Stimulated activated memory B cell treated with anti-CD40 and anti-IgM and Interleukin-4, amounts not matched to agents 10 μg/mL and 1 μg/mL and 100 μg/mL, for 72 hours (primary cell): ENCODE measurements at places on chromosomes 3 and 15.

DNA sequence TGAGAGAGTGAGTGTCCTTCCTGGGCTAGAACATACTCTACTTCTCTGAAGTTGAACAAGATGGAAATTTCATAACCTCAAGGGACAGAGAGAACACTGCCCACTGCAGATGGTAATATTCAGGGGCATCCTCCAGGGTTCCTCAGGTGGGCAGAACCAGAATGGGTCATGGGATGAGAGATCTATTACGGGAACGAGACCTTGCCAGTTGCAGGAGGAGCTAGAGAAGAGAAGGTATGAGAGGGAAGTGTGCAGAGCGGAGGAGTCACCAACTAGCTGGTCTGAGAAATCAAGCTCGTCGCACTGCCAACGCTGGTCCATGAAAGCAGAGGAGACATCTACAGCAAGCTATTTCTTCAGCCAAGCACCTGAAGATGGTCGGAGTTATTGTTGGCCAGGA, 184.7 kb downstream of the TJP1 start:
- no peak for ATAC-seq

DNA sequence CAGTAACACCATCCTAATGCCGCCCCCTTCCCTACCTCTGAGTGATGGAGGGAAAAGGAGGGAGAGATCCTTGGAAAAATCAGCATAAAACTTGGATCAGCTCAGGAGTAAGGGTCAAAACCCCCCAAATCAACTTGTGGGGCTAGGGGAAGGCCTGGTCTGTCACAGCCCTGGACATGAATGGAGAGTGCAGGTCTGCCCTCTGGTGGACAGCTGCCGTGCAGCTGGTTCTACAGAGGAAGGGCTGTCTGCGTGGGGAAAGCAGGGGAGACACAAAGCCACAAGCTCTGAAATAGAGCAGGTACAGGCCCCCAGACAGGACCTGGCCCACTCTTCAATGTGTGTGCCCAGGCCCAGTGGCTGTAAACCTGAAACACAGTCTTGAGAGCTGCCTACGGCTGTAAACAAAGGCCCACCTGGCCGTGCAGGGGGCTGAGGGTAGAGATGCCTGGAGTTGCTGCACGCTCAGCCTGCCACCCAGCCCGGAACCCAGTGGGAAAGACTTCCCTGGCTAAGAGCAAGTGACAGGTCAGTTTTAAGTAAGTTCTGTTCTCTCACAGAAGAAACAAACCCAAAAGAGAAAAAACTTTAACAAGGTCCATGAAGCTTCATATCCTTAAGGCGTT, 16.4 kb downstream of the CLK3 start:
- ATAC-seq: no peak

- ATAC-seq: peak; percentile 31
These were observed 637.9 kb downstream of the PLOD2 start for GRCh38 chr3:145522893-145523651.

GRCh38 chr3:148970271-148970670, 21.1 kb upstream of the GYG1 start:
- ATAC-seq: no peak

DNA sequence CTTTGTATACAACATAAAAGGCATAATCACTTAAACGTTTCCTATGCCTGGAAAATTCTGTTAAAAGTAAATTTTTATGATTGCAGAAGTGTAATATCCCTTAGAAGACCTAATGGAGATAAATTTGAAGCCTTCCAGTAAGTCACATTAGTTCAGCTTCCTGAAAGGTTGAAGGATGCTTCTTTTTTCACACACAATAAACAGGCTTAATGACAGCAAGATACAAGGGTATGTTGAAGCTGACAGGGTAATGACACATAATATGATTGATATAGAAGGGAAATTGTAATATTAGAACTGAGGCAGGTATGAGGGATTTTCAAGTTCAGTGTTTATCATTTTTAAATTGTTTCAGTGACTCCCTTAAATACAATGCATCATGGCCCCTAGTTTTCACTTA, 161.8 kb upstream of the NAALADL2 start:
- no peak for ATAC-seq

GRCh38 chr3:26963361-26963743, 340.8 kb downstream of the LRRC3B start:
- ATAC-seq: no peak

GRCh38 chr3:25843332-25843731, 53.4 kb downstream of the OXSM start:
- ATAC-seq: no peak

DNA sequence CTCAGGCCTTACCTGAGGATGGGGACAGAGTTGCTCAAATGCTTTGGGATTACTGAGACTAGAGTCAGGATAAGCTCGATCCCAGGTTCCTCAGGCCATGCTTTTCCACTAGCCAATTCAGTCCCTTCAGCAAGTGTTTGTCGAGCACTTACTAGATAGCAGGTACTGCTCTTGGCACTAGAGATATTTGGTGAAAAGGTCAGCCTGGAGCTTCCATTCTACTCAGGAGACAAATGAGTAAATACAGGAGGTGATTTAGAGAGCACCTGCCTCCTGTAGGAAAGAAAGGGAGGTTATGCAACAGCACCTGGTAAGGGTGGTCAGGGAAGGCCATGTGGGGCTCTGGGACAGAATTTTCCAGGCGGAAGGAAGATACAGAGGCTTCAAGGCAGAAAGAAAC, 99.9 kb downstream of the CACNA1D start:
- ATAC-seq: no peak

DNA sequence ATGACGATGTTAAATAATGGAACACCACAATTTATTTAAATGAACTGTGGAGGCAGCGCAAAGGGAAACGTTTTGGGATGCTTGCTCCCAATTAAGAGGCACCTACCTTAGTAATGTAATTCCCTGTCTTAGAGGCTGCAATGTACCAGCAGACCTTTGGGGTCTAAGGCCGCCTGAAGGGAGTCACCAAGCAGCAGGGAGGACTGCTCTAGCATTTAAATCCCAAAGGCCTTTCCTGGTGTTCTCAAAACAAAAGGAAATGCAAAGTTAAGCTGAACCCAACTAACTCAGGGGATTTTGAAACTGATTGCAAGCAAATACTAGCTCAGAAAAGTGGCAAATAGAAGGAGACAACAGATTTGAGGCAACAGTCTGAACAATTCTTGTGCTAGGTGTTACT, 510.8 kb downstream of the GABRG3 start:
- ATAC-seq: no peak

DNA sequence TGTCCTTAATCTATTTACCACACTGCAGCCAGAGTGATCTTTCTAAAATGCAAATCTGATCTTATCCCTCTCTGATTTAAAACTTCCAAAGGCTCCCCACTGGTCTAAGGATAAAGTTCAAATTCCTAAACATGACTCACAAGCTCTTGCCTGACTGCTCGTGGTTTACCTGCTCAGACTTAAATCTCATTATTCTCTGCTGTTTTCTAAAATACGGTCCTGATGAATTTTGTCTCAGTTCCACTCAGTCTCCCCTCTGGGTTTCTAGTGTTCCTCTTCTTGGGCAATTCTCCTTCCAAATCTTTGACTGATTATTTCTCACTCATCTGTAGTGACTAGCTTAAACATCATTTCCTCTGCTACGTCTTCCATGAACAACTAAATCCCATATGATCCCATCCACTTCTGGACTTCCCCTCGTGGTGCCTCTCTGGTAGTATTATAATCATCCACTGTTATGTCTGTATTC, 108.3 kb downstream of the P3H2 start:
- ATAC-seq: no peak

GRCh38 chr15:76298986-76299385, 12.3 kb downstream of the ETFA start:
- ATAC-seq: no peak

DNA sequence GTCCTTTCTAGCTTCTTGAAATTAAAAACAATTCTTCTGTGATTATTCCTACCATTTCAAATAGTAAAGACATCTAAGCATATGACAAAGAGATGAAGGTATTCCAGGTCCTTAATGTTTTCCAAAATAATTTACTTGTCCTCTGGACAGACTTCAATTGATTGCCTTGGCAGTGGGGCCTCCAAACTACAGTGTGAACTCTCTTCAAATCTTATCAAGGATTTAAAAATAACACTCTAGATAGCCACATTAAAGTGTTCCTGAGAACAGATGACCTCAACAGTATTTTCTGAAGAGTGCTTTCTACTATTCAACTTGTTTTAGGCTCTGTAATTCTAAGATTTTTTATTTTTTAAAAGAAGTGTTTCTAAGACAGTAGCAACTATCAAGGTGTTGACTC, 7.9 kb upstream of the MLF1 start:
- ATAC-seq: no peak

GRCh38 chr15:65660927-65661326, 39.2 kb downstream of the SLC24A1 start:
- ATAC-seq: no peak

DNA sequence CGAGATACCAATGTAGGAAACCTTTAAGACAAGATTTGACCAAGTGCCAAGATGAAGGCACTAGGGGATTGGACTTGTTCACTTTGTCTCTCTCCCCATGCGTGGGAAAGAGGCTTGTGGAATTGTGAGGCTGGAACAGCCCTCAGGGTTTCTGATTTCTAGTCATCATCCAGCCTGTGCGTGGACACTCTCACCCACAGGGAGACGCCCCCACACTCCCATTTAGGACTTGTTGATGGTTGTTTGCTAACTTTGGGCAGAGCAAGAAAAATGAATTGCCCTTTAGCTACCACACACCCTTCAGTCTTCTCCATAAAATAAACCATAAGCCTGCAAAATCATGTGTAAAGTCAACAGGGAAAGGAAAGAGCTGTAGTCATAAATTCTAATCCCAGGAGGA, 18.4 kb downstream of the ACKR2 start:
- no peak for ATAC-seq

DNA sequence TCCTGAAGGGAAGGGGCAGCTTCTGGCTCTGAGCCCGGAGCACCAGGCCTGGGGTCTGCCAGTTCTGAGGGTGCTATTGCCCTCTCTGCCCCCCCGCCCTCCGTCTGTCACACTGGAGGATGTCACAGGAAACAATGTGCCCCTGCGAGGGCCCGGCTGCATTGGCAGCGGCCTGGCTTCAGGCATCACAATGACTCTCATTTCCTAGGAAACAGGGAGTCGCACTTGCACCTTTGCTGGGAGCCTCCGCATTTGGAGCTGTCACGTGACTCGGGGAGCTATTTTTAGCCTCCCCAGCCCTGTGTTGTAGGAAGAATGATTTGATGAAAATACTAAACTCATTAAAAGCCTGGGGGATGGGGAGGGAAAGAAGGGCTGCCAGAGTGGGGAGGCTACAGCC, 518.9 kb downstream of the SHQ1 start:
- no peak for ATAC-seq

- ATAC-seq: peak; percentile 11
These were observed 69.0 kb upstream of the LPP start for GRCh38 chr3:188084752-188085583.

- no peak for ATAC-seq
These were observed 10.3 kb downstream of the DCBLD2 start for GRCh38 chr3:98890965-98891910.

- peak; percentile 61 for ATAC-seq
These were observed 350.3 kb downstream of the DOCK3 start for GRCh38 chr3:51024765-51025632.

- ATAC-seq: no peak
These were observed 76.5 kb downstream of the PFN2 start for GRCh38 chr3:149894205-149894604.

- ATAC-seq: no peak
These were observed 34.4 kb upstream of the CCDC80 start for GRCh38 chr3:112675349-112675748.

- no peak for ATAC-seq
These were observed 39.5 kb downstream of the ISL2 start for GRCh38 chr15:76376029-76376428.

DNA sequence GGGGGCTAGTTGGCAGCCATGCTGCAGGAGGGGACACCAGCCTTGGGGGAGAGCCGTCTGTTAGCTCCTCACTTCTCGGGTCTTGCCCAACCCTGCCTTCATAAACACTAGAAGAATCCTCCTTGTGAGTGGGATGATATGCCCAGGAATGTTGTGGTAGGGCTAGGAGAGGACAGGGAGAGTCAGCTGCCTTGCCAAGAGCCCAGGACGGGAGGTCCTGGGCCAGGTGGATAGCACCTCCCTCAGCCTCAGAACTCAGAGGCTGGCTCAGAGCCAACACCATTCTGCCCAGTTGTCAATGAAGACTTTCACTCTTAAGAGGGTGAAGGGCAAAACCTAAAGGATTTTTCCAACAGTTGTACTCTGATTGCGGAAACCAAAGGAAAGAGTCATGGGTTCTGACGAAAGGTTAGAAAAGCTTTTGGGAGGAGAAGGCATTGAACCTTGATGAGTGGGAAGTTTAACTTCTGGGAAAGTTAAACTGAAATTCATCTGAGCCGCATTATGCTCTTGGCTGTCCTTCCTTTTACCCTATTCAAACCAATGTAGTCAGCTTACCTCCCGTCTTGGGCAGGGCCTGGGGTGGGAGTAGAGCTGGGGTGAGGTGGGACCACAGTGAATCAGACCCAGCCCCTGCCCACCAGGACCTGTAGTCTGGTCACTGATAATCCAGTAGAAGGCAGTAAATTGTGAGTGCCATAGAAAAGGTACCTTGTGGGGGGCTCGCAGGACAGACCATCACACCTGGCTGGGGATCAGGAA, 81.9 kb downstream of the FAM43A start:
- no peak for ATAC-seq

DNA sequence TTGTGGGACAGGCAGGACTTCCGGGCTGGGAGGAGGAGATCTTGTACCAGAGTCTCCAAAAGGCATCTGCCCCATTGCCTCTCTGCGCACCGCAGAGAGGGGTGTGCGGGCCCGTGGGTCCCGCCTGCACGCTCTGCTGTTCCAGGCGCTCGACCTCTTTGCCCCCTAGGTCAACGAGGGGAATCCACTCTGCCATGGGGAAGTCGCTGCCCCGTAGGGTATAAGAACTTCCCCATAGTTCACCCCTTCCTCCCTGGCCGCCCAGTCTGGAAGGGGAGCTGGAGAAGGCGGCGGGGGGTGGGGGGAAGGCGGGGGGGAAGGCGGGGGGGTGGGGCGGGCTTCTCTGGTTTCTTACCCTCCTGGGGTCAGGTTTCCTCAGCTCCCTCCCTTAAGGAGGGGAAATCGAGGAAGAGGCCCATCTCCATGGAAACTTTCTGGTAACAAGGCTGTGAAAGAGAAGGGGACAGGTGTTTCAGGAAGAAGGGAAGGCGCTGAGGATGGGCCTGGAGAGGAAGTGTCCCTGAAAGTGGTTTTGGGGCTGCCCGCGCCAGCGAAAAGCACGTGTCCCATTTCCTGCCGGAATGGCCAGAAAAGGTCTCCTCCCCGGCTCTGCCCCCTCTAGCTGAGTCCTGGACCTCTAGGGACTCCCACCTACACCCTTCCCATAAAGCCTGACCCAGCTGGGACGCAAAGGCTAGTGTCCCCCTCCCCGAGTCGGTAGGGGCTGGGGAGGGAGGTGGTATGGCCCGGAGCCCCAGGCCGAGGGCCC, 27.5 kb downstream of the NR1I2 start:
- ATAC-seq: no peak

DNA sequence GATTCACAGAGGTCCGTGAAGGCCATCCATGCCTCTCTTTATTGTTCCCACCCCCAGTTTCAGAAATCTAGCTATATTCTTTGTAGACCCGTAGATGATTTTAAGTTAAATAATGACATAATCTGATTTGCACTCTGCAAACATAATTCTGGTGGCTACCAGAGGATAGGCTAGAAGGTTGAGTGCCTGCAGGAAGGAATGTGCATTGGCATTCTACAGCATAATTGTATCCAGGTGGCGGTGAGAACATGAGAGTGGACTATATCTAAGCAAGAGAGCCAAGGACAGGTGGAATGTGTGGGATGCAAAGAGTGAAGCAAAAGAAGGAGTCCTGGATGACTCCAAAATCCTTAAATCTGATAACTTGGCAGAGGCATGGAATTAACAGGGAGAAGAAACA, 298.5 kb upstream of the MME start:
- ATAC-seq: no peak
